ENCODE measurements at places on chromosomes 7 and 10. TPM values are rescaled to one million over a fixed set of nuclear protein-coding genes. Genes with fewer than 3 reads are reported as not detected.

Gene CRTAC1
- total RNA-seq = 4.2 TPM

Gene MACC1
- 0.17 TPM for total RNA-seq

Gene CNTNAP2
- total RNA-seq = 2.2 TPM

Gene AKR1C4
- total RNA-seq = not detected

GRCh38 chr7:110909117-110909516, 181.8 kb upstream of the LRRN3 start:
- H3K36me3 ChIP-seq = no peaks in the 10 kb centered on the region
- H3K4me3 ChIP-seq = no peak overlapping the region
- no peaks in the 10 kb centered on the region for H3K27me3 ChIP-seq
- no peak overlapping the region for H3K27ac ChIP-seq
- no peak for DNase-seq

DNA sequence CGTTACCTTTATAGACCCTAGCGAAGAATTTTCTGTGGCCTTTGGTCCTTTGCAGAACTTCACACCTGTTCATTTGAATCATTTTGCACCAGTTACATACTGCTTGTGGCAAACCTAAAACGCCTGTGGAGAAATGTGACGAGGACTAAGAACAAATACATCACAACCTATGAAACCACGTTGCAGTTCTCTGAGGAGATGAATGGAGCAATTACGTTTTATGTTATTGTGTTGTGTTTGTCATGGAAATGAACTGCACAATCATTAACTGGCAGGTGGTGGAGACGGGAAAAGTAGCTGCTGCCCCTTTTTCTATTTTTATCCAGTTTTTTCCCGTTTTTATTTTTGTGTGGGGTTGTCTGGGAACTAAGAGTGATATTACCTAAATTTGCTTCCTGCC, 505.5 kb downstream of the SDK1 start:
- H3K27ac ChIP-seq = no peak overlapping the region
- H3K36me3 ChIP-seq = no peaks in the 10 kb centered on the region
- DNase-seq = peak; percentile 62
- H3K27me3 ChIP-seq = no peaks in the 10 kb centered on the region
- H3K4me3 ChIP-seq = no peak overlapping the region
- H3K4me1 ChIP-seq = no peaks in the 10 kb centered on the region

DNA sequence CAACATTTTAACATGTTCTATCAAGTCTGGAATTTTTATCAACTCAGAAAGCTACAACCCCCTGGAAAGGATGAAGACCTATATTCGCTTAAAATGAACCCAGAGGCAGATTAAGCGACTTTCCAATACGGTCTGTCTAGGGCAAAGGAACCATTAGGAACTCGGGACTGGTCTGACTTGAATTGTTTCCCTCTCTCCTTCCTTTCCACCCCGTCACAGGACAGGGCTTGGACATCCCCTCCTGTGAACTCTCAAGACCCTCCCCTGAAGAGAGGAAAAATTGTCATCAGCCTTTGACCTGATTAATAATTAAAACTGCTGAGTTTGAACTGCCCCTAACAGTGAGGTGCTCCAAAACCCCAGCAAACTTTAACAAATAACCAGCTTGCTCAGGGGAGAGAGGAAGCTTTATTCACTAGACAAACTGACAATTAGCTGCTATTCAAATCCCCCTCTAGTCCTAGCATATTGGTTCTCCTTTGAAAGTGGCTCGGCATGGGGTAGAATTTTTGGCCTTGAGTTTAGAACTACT, 22.6 kb upstream of the SLF2 start:
- H3K4me3 ChIP-seq = no peak overlapping the region
- no peak for DNase-seq
- no peaks in the 10 kb centered on the region for H3K27me3 ChIP-seq
- no peak overlapping the region for H3K27ac ChIP-seq

- no peak for DNase-seq
- H3K27me3 ChIP-seq = no peaks in the 10 kb centered on the region
- H3K4me1 ChIP-seq = no peaks in the 10 kb centered on the region
- no peaks in the 10 kb centered on the region for H3K36me3 ChIP-seq
Observed at GRCh38 chr10:59003203-59003602, 173.2 kb upstream of the PHYHIPL start.

GRCh38 chr7:64541438-64542359, 21.2 kb downstream of the ZNF680 start:
- H3K4me3 ChIP-seq = no peak overlapping the region
- H3K36me3 ChIP-seq = peaks cover 28% of the 10 kb centered on the region
- peaks cover 10% of the 10 kb centered on the region for H3K4me1 ChIP-seq

GRCh38 chr7:149561072-149561471, 63.5 kb upstream of the ZNF746 start:
- DNase-seq = no peak
- H3K27me3 ChIP-seq = no peaks in the 10 kb centered on the region
- H3K4me3 ChIP-seq = no peak overlapping the region
- H3K4me1 ChIP-seq = peaks cover 15% of the 10 kb centered on the region
- no peak overlapping the region for H3K27ac ChIP-seq
- peaks cover 45% of the 10 kb centered on the region for H3K36me3 ChIP-seq

GRCh38 chr10:89233033-89233432, 18.5 kb downstream of the LIPA start:
- H3K27me3 ChIP-seq = no peaks in the 10 kb centered on the region
- H3K4me3 ChIP-seq = no peak overlapping the region
- no peak overlapping the region for H3K27ac ChIP-seq

DNA sequence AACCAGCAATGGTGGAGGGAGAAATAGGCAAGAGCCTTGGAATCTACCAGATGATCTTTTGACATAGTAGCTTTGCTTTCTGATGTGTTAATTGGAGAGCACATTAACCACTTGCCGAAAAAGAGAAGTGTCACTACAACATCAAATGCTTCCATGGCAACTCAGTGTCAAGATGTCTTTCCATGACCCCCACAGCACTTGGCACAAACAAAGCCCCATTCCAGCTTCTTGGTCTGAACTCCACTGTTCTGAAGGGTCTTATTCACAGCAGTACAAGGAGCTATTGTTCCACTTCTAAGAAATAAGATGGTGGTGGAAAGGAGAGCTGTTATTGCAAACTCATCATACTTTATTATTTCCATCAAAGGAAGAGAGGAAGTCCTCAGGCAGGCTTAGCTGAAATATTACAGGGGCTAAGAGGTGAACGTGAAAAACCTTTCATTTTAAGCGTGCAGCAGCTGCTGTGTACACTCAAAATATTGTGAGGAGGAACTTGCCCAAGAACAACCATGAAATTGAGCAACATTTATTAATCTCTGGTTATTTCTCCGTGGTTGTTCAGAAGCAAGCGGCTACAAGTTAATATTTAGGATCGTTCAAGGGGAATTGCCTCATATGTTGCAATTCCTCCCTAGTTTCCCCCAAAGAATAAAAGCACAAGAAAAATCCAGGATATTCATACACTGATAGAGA, 354.8 kb upstream of the CELF2 start:
- H3K27me3 ChIP-seq = no peaks in the 10 kb centered on the region
- no peak overlapping the region for H3K4me3 ChIP-seq
- H3K36me3 ChIP-seq = no peaks in the 10 kb centered on the region
